ENCODE measurements at places on chromosomes 5 and 9.

DNA sequence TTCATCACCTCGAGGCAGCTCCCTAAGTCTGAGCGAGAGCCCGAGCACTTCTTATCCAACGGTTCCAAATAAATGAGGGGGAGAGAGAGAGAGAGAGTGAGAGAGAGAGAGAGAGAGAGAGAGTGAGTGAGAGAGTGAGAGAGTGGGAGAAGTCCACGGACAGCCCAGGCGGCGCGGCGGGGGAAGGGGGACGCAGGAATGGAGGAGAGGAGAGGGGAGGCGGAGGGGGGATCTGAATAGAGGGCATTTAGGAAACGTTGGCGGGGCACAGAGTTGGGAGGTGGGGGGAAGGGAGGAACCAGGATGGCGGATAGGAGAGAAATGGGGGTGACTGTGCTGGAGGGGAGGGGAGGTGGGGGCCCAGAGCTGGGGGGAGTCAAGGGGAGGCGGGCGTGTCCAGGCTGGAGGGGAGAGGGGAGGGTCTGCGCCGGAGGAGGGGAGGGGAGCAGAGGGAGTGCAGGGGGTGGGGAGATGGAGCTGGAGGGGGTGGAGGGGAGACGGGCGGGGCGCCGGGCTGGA, 398 bp upstream of the BASP1 start:
- no peak for DNase-seq

- no peak for DNase-seq
Observed at GRCh38 chr5:31880449-31880848, 241.5 kb downstream of the PDZD2 start.

DNA sequence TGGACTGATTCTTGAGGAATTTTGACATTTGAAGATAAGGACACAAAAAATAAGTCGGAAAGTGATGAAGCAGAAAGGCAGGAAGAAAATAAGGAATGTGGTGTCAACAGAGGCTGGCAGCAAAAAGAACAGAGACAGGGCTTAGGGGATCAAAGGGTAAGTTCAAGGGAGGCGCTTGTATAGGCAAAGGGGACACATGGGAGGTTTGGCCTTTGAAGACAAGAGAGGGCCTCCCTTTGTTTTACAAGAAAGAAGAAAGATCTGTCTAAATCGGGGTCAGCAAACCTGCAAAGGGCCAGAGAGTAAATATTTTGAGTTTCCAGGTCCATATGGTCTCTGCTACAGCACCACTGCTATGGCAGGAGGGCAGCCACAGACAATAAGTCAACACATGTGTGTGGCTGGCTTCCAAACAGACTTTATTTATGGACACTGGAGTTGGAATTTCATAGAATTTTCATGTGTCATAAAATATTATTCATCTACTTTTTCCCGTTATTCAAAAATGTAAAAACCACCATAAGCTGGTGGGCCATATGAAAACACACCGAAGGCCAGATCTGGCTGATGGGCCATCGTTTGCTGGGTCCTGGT, 112.0 kb upstream of the FBXL7 start:
- DNase-seq, result no peak

- DNase-seq, result no peak
Observed at GRCh38 chr5:141845371-141845851, 32.8 kb downstream of the PCDH1 start.

Measured in HT-29 (cell line).